Forelimb muscle (tissue), 1 donor: ENCODE measurements at places on chromosomes 12 and 14. TPM values are rescaled to one million over a fixed set of nuclear protein-coding genes. Genes with fewer than 3 reads are reported as not detected.

GRCh38 chr12:96289067-96289466, 94.9 kb downstream of the ELK3 start:
- no peak for DNase-seq

MGAT4C gene
- 0.37 TPM for polyA plus RNA-seq

KRT3 gene
- polyA plus RNA-seq, result not detected

KLHL33 gene
- 1.1 TPM for polyA plus RNA-seq

DNA sequence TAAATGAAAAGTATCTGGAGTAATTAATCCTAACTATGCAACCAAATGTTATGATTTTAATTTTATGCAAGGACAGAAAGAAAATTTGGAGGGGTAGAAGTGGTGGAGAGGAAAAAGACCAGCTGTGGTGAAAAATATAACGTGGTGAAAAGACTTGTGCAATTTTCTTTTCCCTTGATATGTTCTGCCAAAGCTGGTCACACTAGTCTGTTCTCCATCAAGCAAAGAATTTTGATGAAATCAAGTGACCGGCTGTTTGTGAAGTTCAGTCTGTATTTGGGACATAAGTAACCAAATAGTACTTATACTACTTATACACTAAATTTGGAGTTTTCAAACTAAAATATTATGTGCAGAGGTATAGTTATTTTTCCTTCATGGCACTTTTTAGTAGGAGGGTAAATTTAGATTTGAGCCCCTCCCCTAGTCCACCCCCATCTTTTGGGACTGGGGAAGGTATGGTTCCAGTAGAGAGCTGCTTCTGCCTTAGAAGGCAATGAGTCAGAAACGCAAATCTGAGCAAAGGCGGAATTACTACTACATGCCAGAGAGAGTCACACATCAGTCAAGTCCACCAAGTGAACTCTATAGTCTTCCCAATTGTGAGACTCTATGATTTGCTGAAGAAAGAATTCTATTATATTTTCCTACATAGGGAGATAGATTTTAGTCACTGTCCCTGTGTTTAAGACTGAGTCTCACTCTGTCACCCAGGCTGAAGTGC, 229.7 kb downstream of the SLC25A21 start:
- no peak for DNase-seq

DNA sequence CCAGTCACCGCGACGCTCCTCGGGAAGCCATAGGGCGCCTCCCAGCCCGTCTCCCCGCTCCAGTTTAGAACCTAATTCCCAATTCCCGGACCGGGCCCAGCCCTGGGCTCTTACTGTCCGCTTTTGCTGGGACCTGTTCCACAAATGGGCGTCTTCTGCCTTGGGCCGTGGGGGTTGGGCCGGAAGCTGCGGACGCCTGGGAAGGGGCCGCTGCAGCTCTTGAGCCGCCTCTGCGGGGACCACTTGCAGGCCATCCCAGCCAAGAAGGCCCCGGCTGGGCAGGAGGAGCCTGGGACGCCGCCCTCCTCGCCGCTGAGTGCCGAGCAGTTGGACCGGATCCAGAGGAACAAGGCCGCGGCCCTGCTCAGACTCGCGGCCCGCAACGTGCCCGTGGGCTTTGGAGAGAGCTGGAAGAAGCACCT, 797 bp downstream of the UNG start:
- no peak for DNase-seq

DNA sequence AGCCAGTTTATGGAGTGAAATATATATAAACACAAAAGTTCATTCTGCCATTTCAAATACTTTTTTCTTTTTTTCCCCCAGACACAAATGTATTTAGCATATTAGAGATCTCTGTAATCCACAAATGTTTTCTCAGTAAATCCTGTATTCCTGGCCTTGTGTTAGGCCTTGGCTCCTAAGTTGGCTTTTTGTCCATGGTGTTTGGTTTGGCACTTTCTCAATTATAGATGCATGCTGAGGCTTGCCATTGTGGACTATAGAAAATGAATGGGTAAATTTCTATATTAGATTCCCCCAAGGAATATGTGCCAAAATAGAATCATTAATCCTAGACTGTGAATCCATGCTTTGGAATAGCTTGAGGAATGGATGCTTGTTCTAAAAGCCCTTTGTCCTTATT, 17.0 kb downstream of the RIC8B start:
- no peak for DNase-seq

- DNase-seq, result no peak
These were observed 47.6 kb upstream of the FRMD6 start for GRCh38 chr14:51604073-51604472.

- DNase-seq, result no peak
These were observed 103.5 kb upstream of the RASSF8 start for GRCh38 chr12:25854991-25855390.

- DNase-seq, result no peak
These were observed 1.1 kb downstream of the TTC8 start for GRCh38 chr14:88825503-88825902.
